ENCODE measurements at places on chromosomes 4 and X.

GRCh38 chrX:19837648-19838047 is 49.8 kb downstream of the SH3KBP1 start:
- no peak for DNase-seq

DNA sequence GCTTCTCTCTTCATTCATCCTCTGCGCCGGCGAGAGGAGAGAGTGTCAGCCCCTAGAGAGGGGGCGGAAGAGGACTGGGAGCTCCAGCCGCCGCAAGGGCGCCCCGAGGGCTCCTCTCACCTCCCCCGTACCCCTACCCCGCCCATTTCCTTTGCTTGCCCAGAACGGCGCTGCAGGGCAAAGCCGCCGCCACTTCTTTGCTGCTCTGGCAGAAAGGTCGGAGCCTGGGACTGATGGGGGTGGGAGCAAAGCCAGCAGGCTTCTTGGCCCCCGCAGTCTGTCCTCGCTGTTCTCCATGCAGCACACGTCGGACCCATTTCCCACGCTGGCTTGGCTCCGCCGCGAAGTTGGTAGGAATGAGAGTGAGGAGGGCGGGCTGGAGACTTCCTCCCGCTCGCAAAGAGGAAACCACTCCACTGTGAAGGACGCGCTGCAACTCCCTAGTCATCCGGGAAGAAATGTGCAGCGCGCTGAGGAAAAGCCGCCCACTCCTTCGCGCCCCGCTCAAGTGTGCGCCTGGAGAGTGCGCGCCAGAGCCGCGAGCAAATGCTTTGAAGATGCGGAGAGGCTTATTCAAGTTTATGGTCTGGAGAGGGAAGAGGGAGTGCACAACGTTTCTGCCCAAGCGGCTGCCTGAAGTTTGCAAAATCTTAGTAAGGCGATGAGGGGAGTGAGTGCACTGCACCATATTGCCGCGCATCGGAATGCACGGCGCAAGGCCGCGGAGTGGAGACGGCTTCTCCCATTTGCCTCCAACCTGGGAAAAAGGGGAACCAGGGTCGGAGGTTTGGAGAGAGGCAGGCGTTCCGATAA is 2.8 kb upstream of the PCDH7 start:
- no peak for DNase-seq

- no peak for DNase-seq
Observed at GRCh38 chr4:108360754-108361445, 192.2 kb upstream of the LEF1 start.

DNA sequence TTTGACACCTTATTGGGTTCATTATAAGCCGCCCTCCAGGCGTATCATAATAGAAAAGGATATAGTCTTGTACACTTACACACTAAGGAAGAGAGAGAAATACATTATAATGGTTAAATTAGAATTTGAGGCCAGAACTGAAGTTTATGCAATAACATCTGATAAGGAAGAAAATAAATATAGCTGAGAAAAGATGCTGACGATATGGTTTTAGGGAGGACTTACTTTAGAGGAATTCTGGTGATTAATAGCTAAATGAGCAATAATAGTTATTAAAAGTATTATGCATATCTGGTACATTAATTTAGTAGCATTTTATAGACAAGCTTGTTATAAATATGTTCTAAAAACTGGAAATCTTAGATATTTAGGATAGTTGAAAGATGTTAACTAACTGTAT is 12.1 kb downstream of the MCUB start:
- no peak for DNase-seq

DNA sequence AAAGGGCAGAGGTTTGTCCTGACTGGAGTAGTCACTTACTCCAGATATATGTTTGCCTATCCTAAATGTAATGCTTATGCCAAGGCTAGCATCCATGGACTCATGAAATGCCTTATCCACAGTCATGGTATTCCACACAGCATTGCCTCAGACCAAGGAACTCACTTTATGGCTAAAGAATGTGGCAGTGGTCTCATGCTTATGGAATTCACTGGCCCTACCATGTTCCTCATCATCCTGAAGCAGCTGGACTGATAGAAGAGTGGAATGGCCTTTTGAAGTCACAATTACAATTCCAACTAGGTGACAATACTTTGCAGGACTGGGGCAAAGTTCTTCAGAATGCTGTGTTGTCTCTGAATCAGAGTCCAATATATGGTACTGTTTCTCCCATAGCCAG is 1014.8 kb downstream of the RAPGEF2 start:
- DNase-seq, result no peak

- no peak for DNase-seq
Observed at GRCh38 chrX:134749706-134750445, 91.6 kb upstream of the PLAC1 start.

All from activated T-helper 9 cell treated with anti-CD3 and anti-CD28 coated beads, Interleukin-2, amount 50 U/mL, for 16 hours (primary cell).